ENCODE measurements at places on chromosomes 5 and 9.

DNA sequence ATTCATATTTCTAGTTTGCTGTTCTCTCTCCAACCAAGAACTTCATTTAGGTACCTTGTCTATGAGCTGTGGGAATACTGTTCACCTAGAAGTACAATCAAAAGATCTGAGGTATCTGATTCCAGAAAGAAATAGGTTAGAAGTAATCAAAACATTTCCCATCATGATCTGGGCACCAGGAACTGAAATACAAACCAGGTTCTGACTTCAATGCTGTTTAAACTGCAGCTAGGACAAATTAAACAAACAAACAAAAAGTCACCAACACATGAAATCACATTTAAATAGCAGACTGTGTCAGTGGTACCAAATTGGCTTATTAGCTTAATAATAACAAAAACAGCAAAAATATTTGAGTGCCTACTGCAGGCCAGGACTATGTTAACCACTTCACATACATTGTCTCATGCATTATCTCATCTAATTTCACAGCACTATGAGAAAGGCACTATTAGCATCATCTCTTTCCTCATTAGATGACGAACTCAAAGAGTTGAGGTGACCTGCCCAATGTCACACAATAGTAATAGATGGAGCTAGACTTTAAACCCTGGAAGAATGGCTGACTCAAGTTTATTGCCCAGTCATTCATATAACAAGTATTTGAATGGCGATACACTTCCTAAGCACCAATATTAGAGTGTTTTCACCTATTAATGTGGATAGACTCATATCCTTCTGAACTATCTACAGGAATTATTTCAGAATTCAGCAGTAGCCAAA is 14.5 kb downstream of the PLPP1 start:
- no peak for DNase-seq

GRCh38 chr5:91176288-91177016 is 206.7 kb downstream of the ARRDC3 start:
- DNase-seq = no peak

DNA sequence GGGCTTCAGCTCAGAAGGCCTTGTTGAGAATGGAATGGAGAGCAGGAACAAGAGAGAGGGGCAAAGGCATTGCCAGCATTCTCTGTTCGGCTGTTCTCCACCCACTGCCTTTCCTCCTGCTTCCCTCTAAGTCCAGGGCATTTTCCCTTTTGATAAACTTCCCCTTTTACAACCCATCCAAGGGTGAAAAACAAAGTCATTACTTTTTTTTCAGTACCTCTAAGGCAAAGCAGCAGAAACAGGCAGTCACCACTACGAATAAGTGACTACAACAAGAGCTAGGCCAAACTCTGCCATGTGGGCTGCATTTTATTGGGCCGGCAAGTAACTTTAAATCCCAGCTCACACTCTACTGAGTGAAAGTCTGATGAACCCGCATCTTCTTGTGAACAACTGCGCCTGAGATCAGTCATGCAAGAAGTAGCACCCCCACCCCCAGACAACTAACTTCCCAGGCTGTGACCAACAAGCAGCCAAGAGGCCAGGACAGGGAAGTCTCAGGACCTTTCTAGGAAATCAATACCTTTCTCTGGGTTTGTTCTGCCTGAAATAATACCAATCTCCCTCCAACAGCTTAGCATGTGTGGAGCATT is 13.1 kb downstream of the IL7R start:
- no peak for DNase-seq

GRCh38 chr9:34498553-34498952 is 24.2 kb downstream of the ENHO start:
- DNase-seq = no peak

GRCh38 chr5:119095611-119096010 is 24.7 kb downstream of the DMXL1 start:
- no peak for DNase-seq

DNA sequence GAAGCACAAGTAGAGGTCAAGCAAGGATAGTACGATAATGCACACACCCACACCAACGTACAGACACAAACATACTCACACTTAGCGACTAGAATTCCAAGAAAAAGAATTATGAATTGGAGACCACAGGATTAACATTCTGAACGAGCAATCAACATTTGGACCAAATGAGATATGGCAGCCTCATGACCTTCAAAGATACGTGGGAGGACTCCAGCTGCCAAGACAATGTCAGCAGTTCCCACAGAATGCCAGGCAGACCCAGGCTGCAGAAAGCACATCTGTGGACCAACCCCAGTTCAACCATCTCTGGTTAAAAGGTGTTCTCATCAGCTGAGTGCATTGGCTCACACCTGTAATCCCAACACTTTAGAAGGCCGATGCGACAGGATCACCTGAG is 187.6 kb upstream of the GRAMD2B start:
- DNase-seq = no peak

DNA sequence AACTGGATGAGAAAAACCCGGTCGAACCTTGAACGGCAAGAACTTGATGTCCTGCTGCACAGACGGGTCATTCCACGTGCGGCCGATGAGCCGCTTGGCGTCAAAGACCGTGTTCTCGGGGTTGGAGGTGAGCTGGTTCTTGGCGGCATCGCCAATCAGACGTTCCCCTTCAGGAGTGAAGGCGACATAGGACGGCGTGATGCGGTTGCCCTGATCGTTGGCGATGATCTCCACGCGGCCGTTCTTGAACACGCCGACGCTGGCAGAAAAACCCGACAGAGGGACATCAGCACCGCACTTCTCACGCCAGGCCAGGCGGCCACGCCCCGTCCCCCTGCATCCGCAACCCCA is 519 bp downstream of the HSPA5 start:
- DNase-seq = no peak

GRCh38 chr5:64165500-64166200 is at the start of gene RNF180:
RNF180 (plus strand) TSS chr5:64165843; CDS start chr5:64200808, 34,965 bp downstream.
- DNase-seq = peak; percentile 81

- DNase-seq = peak; percentile 86
These were observed 653 bp upstream of the HNRNPH1 start for GRCh38 chr5:179623906-179624741.

- DNase-seq = peak; percentile 30
These were observed 929 bp upstream of the PLPP6 start for GRCh38 chr9:4661165-4661564.

GRCh38 chr5:50875002-50875344 is 208.5 kb downstream of the PARP8 start:
- no peak for DNase-seq
